Activated naive CD8-positive, alpha-beta T cell treated with anti-CD3 and anti-CD28 coated beads, Interleukin-2, amount 50 U/mL, for 24 hours (primary cell): ENCODE measurements at places on chromosomes 6 and 20.

DNA sequence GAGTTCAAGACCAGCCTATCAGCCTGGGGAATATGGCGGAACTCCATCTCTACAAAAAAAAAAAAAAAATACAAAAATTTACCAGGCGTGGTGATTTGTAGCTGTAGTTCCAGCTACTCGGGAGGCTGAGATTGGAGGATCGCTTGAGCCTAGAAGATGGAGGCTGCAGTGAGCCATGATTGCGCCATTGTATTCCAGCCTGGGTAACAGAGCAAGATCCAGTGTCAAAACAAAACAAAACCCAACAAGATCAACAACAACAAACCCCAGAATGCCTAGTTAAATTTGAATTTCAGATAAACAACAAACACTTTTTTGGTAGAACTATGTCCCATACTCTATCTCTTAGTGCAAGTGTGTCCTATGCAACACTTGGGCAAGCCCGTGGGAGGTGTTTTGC, 39.9 kb downstream of the SNAI1 start:
- no peak for DNase-seq

GRCh38 chr6:54010340-54011276, 100.6 kb upstream of the MLIP start:
- no peak for DNase-seq

- no peak for DNase-seq
Measured at GRCh38 chr6:45949256-45949655, 66.4 kb downstream of the CLIC5 start.

GRCh38 chr20:53990768-53991450, 79.5 kb downstream of the BCAS1 start:
- no peak for DNase-seq

DNA sequence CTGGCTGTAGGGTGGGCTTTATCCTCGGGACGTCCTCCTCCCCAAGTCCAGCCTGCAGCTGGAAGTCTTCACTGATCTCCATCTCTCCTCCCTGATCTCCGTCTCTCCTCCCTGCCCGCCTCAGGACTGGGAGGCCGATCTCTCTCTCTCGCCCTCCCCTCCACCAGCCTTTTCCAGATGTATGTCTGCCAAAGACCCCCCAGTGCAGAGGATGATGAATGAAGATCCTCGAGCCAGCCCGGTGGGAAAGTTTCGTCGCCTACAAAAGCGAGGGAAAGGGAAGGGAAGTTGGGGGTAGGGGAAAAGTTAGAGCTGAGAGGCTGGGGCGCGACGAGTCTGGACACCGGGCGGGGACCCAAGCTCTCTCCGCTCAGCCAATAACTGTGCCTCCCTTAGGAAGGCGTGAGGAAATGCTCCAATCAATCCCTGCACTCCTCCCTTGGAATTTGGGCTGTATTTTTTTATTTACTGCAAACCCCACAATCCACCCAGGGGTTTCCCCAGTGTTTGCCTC, 595 bp upstream of the SRF start:
- no peak for DNase-seq

- DNase-seq: no peak
Measured at GRCh38 chr20:8646033-8646441, 422.9 kb upstream of the PLCB4 start.

DNA sequence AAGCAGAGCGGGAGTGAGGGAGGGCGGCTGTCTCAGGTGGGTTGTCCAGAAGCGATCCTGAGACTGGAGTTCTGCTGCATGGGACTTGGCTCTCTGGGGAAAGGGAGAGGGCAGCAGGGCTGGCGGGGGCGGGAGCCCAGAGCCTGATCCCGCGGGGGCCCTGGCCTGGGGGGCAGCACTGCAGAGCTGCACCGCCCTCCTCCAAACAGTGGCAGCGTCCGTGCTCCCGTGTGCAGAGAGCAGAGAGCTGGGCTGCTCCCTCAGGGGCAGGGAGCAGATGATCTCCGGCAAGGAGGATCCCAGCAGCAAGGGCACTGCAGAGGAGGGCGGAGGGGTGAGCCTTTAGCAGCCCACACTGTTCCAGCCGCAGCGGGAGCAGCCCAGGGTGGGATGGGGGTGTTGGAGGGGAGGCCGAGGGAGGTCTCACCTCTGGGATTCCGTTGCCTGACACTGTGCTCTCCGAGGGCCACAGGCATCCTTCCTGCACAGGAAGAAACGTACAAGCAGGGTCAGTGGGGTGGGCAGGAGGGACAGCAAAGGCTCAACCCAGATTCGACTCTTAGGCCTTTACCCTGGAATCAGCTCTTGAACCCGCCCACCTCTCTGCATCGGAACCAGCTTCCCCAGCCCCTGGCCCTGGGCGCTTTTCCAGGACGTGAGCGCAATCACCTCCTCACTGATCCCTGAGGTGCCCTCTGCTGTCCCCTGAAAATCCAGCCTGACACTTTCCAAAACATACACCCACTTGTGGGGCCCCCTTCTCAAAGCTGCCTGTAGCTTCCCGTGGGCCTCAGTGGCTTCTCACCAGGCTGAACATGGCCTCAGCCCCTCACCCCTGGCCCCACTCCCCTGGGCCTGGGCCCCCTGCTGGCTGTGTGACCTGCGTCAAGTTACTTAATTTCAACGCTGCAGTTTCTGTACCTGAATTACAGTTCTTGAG, 32.6 kb upstream of the ZBP1 start:
- no peak for DNase-seq
